Central memory CD4-positive, alpha-beta T cell (primary cell): ENCODE measurements at places on chromosomes 7 and 10.

GRCh38 chr7:129212596-129212995 is 12.2 kb upstream of the AHCYL2 start:
- DNase-seq = no peak

- DNase-seq = no peak
Observed at GRCh38 chr7:52344015-52344414, 691.4 kb upstream of the POM121L12 start.

GRCh38 chr7:117262546-117262945 is 60.3 kb downstream of the WNT2 start:
- no peak for DNase-seq

DNA sequence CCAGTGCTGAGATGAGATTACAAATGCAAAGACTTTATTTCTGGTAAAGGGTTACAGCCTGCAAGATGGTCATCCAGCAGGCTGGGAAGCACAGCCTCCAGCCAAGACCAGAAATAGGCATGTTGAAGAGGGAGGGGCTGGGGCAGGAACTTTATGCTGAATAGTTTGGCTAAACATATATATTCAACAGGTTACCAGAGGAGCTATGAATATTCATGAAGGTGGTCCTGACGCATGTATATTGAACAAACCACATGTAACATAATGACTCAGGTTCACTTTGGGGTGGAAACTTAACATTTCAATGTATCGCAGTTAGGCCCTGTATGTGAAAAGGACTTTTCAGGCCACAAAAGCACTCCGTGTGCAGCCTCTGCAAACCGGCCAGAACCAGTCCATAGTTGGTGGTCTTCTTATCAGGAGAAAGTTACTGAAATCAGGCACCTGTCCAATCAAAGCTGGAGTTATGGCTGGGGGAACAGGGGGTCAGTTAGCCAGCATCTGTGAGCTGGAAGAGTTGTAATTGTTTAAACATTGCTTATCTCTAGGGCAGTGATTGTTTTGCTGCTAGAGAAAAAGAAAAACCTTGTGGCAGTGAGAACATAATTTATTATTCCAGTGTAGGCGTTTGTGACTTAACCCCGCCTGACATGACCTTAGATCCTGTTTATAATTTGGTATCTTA is 372.9 kb upstream of the AUTS2 start:
- no peak for DNase-seq

GRCh38 chr10:84306751-84307384 is 21.5 kb upstream of the CCSER2 start:
- no peak for DNase-seq

DNA sequence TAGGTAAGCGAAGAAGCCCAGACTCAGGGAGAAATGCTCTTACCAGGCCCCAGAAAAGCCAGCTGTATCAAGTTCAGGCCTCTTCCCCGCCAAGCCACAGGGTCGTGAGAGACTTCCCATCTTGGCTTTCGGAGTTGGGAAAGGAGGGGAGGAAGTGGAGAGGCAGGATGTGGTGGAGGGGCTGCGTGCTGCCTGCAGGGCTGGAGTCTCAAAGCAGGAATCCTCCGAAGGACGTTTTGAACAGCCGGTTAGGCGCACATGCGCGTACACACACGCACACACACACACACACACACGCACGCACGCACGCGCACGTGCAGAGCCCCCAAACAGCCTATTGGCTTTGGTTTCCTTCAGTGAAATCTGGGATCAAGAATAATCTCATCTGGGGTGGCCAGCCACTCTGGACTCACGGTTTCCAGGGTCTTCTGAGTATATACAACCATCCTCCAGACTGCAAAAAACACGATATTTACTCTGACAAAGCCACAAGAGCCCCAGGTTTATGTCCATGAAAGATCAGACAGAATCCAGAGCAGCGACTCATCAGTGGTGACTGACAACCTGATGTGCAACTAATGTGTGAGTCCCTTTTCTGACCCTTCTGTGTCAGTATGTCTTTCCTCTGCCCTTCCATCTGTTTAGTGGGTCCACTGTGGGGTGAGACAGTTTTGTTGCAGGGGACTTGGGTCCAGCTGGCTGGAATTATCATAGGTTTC is 115.0 kb upstream of the ZNF438 start:
- no peak for DNase-seq

GRCh38 chr10:22321156-22321923 is 441 bp downstream of the BMI1 start:
- DNase-seq = peak; percentile 73

DNA sequence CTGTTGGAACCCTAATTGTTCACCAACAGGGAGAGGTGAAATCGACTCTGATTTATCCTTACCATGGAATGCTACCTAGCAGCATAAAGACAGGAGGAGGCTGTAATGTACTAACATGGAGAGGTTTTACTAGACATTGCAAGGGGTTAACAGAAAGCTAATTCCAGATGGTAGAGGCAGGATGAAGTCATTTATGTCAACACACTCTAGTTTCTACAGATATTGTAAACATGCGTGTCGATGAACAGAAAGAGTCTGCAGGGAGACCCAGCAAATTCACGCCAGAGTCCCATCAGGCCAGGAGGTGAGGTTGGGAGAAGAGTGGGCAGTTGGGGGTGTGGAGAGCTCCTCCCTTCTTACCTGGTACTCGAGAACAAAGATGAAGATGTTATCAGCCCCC is 7.0 kb downstream of the NPC1L1 start:
- no peak for DNase-seq

GRCh38 chr7:73345538-73345937 is 17.6 kb downstream of the FKBP6 start:
- no peak for DNase-seq

- DNase-seq = no peak
Observed at GRCh38 chr10:31694126-31694685, 234.4 kb downstream of the ARHGAP12 start.

DNA sequence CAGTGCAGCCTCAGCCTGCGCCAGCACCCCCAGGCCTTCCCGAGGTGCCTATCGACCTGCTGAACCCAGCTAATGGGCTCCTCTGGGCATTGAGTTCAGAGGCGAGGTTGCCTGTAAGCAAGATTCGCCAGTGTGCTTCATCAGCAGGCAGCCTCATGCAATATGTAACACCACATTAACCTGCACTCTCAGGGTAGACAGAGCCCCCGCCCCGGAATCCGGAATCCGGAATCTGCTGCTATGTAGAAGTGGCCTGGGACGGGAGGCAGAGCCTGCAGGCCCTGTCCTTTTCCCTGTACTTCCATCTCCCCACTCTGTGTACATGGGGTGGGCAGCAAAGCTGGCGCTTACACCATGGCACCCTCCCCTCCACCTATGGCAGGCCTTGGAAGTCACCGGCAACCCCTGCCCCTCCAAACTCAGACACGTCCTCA is 83.9 kb upstream of the RET start:
- DNase-seq = no peak

DNA sequence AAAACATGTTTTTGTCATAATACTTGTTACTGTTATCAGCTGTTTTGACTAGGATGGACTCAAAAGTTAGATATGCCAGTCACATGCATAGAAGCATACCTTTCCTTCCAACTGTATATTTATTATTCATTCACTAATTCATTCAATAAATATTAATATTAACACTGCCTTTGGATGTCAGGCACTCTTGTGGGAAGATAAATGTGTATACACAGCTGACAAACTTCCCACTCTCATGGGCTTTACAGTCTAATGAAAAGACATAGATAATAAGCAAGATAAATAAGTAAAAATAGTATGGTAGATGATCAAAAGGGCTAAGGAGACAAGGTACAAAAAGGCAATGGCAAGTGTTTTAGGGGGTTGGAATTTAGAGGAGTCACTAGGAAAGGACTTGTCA is 180.1 kb upstream of the SMIM30 start:
- no peak for DNase-seq

- no peak for DNase-seq
Observed at GRCh38 chr7:80392229-80393169, 119.4 kb downstream of the GNAT3 start.

DNA sequence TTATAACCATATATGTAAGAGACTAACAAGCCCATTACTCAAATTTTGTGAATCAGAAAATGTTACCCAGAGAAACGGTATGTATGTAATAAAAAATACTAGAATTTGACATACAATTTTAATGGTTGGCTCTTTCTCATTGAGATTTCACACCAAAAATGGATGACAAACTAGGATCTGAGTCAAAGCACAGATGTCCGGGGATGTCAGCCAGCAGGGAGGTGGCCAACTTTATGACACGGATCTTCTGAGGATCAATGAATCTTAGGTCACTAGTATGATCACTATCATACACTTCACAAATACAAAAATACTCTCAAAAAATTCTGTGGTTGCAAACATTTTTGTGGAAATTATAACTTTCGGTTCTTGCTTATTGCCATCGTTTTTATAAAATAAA is 173.5 kb upstream of the NFE2L3 start:
- DNase-seq = no peak

GRCh38 chr10:79221110-79222051 is 125.9 kb upstream of the PPIF start:
- DNase-seq = no peak

DNA sequence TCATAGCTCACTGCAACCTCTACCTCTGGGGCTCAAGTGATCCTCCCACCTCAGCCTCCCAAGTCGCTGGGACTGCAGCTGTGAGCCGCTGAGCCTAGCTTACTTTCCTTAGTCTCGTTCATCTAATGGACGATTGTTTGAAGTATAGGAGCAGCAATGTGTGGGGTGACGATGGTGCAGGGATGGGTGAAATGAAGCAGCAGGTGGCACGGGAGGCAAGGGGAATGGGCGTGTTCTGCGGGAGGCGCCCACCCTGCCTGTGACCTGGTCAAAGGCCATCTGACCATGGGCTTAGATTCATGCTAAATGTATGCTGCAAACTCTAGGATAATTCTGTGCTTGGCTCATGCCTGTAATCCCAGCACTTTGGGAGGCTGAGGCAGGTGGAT is 210.7 kb downstream of the MAD1L1 start:
- no peak for DNase-seq

GRCh38 chr7:105245398-105246114 is 143.2 kb downstream of the SRPK2 start:
- no peak for DNase-seq

GRCh38 chr7:141585592-141586510 is 34.6 kb downstream of the AGK start:
- no peak for DNase-seq

- DNase-seq = no peak
Observed at GRCh38 chr10:12727832-12728215, 273.7 kb downstream of the CCDC3 start.

DNA sequence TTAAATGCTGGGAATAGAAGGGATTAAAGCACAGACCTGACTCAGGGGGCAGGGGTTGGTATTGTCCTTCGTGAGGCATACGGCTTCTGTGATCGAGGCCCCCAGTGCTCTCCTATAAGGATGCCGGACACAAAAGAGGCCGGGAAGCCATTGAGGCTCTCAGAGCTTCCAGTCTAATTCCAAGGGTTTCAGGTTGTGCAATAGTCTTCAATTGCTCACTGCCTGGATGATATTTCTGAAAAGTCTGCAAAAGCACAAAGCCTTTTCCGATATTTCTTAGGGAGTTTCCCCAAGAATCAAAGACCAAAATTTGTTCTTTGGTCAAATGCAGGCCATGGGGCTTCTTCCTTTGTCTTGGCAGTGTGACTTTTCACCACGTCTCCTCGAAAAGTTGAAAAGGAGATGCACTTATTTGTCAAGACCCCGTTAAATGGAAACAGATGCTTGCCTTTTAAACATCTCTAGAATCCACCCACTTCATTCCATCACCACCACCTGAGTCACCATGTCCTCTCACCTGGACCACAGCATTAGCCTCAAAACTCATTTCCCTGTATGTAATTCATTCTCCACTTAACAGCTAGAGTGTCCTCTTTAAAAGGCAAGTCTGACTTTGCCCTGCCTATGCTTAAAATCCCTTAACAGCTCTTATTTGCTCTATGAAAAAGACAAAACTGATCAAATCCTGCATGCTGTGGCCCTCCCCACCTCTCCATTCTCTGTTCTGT is 134.8 kb upstream of the NAMPT start:
- no peak for DNase-seq

DNA sequence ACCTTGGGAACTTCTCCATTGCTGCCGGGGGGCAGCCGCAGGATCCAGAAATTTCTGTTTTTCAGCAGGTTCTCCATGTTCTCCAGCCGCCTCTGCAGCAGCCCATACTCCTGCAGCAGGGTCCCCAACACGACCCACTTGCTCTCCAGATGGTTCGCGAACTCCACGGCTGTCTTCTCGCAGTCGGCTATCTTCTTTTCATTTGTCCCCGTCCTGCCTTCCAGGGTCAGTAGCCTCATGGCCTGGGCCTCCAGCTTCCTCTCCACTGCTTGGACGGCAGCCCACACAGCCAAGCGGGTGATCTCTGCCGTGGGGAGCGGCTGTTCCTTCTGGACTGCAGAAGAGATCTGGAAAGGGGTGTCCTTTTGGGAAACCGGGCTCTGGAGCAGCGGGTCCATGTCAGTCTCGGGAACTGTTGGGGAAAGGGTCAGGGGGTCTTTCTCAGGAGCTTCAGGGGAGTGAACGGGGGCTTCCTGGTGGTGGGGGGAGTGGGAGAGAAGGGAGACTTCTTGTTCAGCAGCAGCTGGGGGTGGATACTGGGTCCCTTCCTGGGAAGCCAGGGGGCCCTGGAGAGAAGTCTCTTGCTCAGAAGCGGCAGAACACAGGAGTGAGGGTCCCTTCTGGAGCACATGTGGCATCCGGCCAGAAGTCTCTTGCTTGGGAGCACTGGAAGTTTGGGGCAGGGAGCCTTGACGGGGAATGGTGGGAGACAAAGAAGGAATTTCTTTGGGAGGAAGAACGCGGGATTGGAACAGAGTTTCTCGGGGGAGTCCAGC is 5.5 kb downstream of the ZNF777 start:
- no peak for DNase-seq

DNA sequence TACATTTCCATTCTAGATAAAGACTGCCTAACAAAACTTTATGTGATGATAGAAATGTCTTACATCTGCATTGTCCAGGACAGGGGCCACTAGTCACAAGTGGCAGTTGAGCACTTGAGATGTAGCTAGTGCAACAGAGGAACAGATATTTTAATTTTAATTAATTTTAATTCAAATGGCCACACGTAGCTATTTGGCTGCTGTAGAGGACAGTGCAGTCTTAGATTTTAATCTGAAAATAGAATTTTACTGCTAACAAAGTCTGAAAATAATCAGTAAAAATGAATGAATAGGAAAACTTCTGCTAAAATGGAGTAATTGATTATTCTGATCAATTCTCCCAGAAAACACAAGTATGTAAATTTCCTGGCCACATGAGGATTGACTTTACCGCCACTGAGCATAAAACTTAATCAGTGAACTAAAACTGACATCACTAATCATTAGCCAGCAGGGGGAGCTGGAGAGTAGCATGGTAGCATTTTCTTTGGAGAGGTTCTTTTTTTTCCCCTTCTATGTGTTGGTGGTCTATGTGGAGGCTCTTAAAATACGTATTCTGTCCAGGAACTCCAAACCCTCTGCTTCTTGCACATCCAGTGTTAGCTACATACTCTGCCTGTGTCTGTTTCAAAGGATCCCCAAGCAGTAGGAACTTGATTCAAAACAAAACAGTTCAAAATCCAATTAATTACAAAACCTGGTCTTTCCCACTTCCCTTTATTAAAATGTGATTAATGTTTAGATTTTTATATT is 52.1 kb downstream of the TSPAN12 start:
- DNase-seq = peak; percentile 39

DNA sequence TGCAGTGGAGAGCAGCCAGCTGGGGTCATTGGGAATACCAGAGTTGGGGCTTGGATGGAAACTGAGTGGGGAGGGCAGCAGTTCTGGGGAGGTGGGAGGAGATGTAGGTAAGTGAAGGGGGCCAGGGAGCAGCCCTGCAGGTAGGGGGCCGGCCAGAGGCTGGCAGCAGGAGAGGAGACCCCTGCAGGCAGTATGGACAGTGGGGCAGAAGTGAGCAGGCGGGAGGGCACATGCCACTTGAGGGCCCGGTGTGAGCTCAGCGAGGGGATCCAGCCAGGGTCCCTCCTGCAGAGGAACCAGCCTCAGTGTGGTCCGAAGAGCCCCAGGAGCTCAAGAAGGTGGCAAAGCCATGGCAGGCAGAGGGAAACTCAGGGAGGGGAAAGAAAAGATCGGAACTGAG is 75.4 kb downstream of the WDR11 start:
- no peak for DNase-seq
